ENCODE measurements at places on chromosomes 1 and 21. TPM values are rescaled to one million over a fixed set of nuclear protein-coding genes. Genes with fewer than 3 reads are reported as not detected.

FNDC7 gene
- total RNA-seq, result not detected

TMEM50B gene
- 44.7 TPM for total RNA-seq

CR1L gene
- not detected for total RNA-seq

ZNF683 gene
- not detected for total RNA-seq

UBL4B gene
- not detected for total RNA-seq

AKNAD1 gene
- total RNA-seq, result not detected

CFAP141 gene
- total RNA-seq, result not detected

UMODL1 gene
- total RNA-seq, result 1.0 TPM

LRRC40 gene
- 18.9 TPM for total RNA-seq

RAP1A gene
- 58.0 TPM for total RNA-seq

FLG2 gene
- not detected for total RNA-seq

OR2AK2 gene
- not detected for total RNA-seq

WNT9A gene
- total RNA-seq, result 3.0 TPM

KIF17 gene
- 2.1 TPM for total RNA-seq

CELA2B gene
- not detected for total RNA-seq

KLHDC7A gene
- 0.38 TPM for total RNA-seq

MX2 gene
- 2.0 TPM for total RNA-seq

GRCh38 chr1:245566952-245567351 lies 412.2 kb downstream of the KIF26B start:
- peaks cover 22% of the 10 kb centered on the region for H3K27me3 ChIP-seq
- H3K4me1 ChIP-seq, result peaks cover 32% of the 10 kb centered on the region
- peaks cover 11% of the 10 kb centered on the region for H3K36me3 ChIP-seq
- peak overlapping the region; percentile 14 for H3K4me3 ChIP-seq

- DNase-seq, result no peak
- no peak overlapping the region for H3K4me3 ChIP-seq
- no peak overlapping the region for H3K27ac ChIP-seq
- H3K36me3 ChIP-seq, result no peaks in the 10 kb centered on the region
Observed at GRCh38 chr1:227880342-227880924, 65.0 kb downstream of the PRSS38 start.

- peak overlapping the region; percentile 99 for H3K4me3 ChIP-seq
- H3K4me1 ChIP-seq, result peaks cover 30% of the 10 kb centered on the region
- no peaks in the 10 kb centered on the region for H3K27me3 ChIP-seq
- H3K27ac ChIP-seq, result peak overlapping the region; percentile 57
Observed at GRCh38 chr1:112956544-112957132, 642 bp upstream of the SLC16A1 start.

DNA sequence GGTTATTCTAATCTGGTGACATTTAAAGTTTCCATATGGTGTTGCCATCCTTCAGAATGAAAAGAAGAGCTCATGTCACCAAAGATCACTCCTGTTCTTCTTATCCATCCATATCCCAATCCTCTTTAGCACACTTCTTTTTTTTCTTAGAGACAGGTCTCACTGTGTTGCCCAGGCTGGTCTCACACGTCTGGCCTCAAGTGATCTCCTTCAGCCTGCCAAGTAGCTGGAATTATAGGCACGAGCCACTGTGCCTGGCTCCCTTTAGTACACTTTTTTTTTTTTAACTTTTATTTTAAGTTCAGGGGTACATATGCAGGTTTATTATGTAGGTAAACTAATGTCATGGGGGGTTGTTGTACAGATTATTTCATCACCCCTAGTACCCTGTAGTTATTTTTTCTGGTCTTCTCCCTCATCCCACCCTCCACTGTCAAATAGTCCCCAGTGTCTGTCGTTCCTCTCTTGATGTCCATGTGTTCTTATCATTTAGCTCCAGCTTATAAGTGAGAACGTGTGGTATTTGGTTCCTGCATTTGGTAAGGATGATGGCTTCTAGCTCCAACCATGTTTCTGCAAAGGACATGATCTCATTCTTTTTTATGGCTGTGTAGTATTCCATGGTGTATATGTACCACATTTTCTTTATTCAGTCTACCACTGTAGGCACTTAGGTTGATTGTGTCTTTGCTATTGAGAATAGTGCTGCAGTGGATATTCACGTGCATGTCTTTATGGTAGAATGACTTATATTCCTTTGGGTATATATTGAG lies 40.6 kb downstream of the CTTNBP2NL start:
- H3K27ac ChIP-seq, result no peak overlapping the region
- peaks cover 19% of the 10 kb centered on the region for H3K4me1 ChIP-seq
- H3K4me3 ChIP-seq, result no peak overlapping the region
- peaks cover 36% of the 10 kb centered on the region for H3K36me3 ChIP-seq
- H3K27me3 ChIP-seq, result no peaks in the 10 kb centered on the region

DNA sequence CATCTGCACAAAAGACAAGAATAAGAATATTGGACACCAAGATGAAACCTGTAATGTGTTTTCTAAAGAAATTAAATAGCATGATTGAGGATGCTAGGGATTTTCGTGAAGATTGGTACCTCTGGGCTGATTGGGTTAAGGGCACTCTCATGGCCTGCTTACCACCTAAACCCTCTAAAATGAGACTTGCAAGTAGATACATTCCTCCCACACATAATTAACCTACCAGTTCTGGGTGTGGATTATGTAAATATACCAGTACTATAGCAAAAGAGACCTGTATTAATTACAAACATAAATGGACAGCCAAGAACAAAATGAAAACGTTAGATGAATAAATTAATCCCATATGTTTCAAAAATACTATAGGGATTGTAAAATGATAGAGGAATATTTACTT lies 1069.6 kb upstream of the B3GALT2 start:
- no peaks in the 10 kb centered on the region for H3K27me3 ChIP-seq
- no peak overlapping the region for H3K4me3 ChIP-seq
- DNase-seq, result no peak
- H3K27ac ChIP-seq, result no peak overlapping the region

DNA sequence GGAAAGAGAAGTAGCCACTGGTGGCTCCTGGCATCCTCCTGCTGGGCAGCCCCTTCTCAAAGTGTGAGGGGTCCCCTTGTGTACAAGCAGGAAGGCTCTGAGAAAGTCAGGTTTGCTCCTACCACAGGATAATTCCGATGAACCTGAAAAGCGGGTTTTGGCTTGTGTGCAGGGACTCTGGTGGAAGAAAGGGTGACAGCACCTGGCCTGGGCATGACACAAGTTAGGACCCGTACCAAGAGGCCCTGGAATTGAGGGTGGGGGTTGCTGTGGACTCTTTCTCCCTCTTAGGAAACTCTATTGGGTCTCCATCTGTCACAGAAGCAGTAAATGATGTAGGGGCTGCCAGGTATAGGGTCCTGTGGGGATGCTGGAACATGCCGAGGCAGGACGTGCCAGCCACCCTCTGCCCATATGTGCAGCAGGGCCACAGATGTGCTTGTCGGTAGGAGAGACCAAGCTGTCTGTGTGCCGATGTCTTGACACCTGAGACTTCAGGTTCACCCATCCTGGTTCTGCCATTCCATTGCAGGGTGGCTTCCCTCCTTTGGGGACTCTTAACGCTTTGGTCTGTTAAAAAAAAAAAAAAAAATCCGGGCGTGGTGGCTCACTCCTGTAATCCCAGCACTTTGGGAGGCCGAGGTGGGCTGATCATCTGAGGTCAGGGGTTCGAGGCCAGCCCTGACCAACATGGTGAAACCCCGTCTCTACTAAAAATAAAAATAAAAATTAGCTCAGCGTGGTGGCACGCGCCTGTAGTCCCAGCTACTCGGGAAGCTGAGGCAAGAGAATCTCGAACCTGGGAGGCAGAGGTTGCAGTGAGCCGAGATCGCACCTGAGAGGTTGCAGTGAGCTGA lies 9.8 kb downstream of the C1orf35 start:
- no peaks in the 10 kb centered on the region for H3K27me3 ChIP-seq
- peaks cover 9% of the 10 kb centered on the region for H3K4me1 ChIP-seq
- peak overlapping the region; percentile 81 for H3K27ac ChIP-seq
- DNase-seq, result no peak
- H3K4me3 ChIP-seq, result no peak overlapping the region

DNA sequence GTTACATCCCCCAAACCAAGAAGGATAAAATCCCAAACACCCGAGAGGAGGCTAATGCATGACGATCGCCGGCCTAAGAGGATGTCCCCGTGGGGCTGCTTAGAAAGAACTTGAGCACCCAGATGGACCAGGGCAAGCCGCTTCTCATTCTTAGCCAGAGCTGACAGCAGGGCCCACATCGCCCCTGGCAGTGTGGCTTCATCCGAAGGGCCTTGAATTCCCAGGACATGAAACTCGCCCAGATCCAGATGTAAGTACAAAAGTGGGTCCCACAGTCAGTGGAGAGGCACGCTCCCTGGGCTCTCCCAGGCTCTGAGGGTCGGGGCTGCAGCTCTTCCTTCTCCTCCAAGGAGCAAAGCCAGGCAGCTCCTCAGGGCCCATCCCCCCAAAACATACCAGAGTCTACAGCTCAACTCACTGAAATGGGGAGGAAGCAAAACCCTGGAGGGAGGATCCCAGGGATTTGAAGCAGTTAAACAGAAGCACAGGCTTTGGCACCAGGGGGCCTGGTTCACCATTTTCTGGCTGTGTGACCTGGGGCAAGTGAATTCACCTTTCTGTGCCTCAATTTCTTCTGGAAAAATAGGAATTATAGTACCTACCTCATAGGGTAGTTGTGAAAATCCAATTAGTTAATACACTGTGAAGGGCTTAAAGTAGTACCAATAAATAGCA lies 85.6 kb downstream of the MAN1C1 start:
- no peak for DNase-seq
- no peak overlapping the region for H3K27ac ChIP-seq
- H3K36me3 ChIP-seq, result no peaks in the 10 kb centered on the region
- peaks cover 50% of the 10 kb centered on the region for H3K4me1 ChIP-seq
- H3K4me3 ChIP-seq, result no peak overlapping the region
- peaks cover 3% of the 10 kb centered on the region for H3K27me3 ChIP-seq

GRCh38 chr1:17181781-17182464 lies 23.0 kb upstream of the PADI1 start:
- no peak overlapping the region for H3K4me3 ChIP-seq
- no peak overlapping the region for H3K27ac ChIP-seq
- peaks cover 3% of the 10 kb centered on the region for H3K4me1 ChIP-seq
- peak; percentile 36 for DNase-seq

- H3K36me3 ChIP-seq, result no peaks in the 10 kb centered on the region
- no peak for DNase-seq
- peaks cover 35% of the 10 kb centered on the region for H3K4me1 ChIP-seq
- no peaks in the 10 kb centered on the region for H3K27me3 ChIP-seq
- no peak overlapping the region for H3K4me3 ChIP-seq
Observed at GRCh38 chr1:170200161-170200560, 54.4 kb downstream of the NTMT2 start.

DNA sequence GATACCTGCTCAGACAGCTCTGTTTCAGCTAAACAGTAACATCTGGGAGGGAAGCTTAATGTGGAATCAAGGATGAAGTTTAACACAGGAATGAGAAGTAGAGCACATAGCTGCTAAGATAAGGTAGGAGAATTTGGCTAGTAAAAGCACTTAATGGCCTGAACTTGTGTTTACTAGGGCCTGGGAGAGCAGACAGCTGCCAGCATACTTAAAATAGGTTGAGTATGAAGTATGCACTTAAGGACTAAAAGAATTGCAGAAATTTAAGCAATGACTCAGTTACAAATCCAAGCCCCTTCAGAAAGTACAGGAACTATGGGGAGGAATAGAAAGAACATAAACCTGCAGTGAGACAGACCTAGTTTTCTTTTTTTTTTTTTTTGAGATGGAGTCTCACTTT lies 53.0 kb downstream of the BACH1 start:
- H3K27ac ChIP-seq, result no peak overlapping the region
- peaks cover 37% of the 10 kb centered on the region for H3K36me3 ChIP-seq
- no peaks in the 10 kb centered on the region for H3K27me3 ChIP-seq
- peaks cover 5% of the 10 kb centered on the region for H3K4me1 ChIP-seq
- no peak for DNase-seq
- H3K4me3 ChIP-seq, result no peak overlapping the region

GRCh38 chr1:240401731-240402130 lies 210.2 kb downstream of the GREM2 start:
- no peak for DNase-seq
- no peaks in the 10 kb centered on the region for H3K27me3 ChIP-seq
- H3K4me3 ChIP-seq, result no peak overlapping the region
- no peak overlapping the region for H3K27ac ChIP-seq

- no peak overlapping the region for H3K27ac ChIP-seq
- no peaks in the 10 kb centered on the region for H3K36me3 ChIP-seq
- no peaks in the 10 kb centered on the region for H3K4me1 ChIP-seq
- no peaks in the 10 kb centered on the region for H3K27me3 ChIP-seq
Observed at GRCh38 chr1:72435025-72435424, 152.7 kb upstream of the NEGR1 start.

GRCh38 chr1:226676381-226676780 lies 62.7 kb downstream of the ITPKB start:
- no peak overlapping the region for H3K4me3 ChIP-seq
- H3K27ac ChIP-seq, result no peak overlapping the region
- peaks cover 68% of the 10 kb centered on the region for H3K4me1 ChIP-seq
- DNase-seq, result no peak
- no peaks in the 10 kb centered on the region for H3K27me3 ChIP-seq

GRCh38 chr1:147726168-147726567 lies 34.2 kb downstream of the GJA5 start:
- H3K27me3 ChIP-seq, result peaks cover 41% of the 10 kb centered on the region
- no peak overlapping the region for H3K27ac ChIP-seq
- H3K4me1 ChIP-seq, result peaks cover 5% of the 10 kb centered on the region
- H3K36me3 ChIP-seq, result no peaks in the 10 kb centered on the region
- no peak overlapping the region for H3K4me3 ChIP-seq
- no peak for DNase-seq

DNA sequence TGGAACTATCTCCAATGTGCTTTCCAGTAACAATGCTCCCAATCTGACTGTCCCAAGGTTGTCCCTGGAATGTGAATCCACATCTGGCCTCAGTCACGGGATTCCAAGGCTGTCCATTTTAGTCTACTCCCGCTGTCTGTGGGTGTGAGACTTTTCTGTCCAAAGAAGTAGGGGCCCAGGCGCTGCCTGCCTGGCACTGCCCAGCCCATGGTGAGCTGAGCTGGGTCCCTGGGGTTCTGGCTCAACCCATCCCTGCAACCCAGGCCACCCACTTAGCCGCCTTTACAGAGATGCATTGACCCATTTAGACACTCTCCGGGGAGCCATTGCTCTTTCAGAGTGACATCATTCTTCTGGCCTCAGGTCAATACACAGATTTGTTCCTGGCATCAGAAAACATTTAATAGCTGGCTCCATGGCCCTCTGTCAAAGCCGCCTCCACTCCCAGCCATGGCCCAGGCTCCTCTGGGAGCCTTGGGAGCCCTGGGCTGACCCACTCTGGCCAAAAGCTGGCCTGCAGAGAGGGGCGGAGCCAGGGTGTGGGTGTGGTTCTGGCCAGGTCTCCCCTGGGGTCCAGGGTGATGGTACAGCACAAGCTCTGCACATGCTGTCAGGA lies 47.2 kb upstream of the PAX7 start:
- no peak overlapping the region for H3K4me3 ChIP-seq
- peaks cover 32% of the 10 kb centered on the region for H3K27me3 ChIP-seq
- H3K27ac ChIP-seq, result no peak overlapping the region
- H3K4me1 ChIP-seq, result no peaks in the 10 kb centered on the region
